ENCODE measurements at places on chromosomes 11 and 22.

DNA sequence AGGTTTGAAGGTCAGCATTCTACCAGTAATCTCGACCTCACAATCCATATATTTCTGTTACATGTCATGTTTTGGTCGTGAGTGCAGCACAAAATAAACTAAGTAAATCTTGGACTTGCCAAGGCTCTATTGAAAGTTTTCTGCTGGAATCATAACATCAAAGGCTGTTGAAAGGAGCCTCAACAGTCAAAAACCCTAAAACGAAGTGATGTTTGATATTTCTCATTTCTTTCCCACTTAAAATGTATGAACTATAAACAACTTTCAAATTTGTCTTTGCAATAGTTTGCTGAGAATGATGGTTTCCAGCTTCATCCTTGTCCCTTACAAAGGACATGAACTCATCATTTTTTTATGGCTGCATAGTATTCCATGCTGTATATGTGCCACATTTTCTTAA, 1118.5 kb downstream of the LRRC4C start:
- DNase-seq: no peak

DNA sequence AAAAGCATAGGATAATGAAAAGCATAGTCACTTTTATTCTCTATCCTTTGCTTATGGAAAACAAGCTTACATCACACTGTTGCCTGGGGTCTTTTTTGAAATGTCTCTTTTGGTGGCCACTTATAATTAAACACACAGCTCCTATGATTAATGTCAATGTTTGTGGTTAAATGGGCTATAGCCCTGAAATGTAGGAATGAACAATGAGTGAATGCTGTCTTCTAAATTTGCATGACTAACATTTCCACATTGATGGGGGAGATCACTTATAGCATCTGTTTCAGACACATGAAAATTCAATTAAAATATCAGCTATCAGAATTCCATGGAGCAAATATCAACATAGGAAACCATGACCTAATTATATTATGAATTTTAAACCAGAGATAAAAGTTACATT, 171.4 kb upstream of the FAT3 start:
- DNase-seq: no peak

DNA sequence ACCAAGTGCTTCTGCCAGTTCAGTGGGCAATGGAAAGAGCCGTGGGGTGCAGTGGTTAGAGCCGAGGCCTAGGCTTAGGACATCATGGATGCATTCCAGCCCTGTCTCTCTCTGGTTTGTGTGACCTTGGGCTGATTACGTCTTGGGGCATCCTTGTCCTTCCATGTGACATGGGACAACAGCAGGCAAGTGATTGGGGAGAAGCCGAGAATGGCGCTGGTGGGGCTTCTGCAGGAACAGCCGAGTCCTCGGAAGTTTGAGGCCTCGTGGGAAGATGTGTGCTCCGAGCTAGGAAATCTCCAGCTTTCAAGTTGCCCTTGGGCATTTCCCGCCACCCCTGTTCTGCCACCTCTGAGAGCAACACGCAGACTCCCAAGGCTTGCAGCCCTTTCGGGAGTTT, 16.6 kb downstream of the TSPAN18 start:
- DNase-seq: no peak

- no peak for DNase-seq
Observed at GRCh38 chr11:267491-267994, 10.7 kb upstream of the NLRP6 start.

DNA sequence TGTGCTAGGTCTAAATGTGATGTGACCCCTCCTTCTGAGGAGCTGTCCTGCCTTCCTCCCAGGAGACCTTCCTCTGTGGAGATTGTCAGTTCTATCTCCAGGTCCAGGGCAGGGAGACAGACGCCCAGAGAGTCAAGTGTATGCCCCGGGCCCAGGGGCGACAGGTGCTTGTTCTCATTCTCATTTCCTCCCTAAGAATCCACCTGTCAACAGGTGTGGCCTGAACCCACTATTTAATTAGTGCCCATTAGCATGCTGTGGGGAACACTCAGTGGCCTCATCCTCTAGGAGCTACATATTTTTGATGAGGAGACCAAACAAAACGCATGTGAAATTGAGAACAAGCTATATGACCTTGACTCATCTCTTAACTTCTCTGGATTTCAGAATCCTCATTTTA, 9.5 kb downstream of the PKNOX2 start:
- no peak for DNase-seq

GRCh38 chr22:50601669-50602337, 1.2 kb downstream of the MAPK8IP2 start:
- DNase-seq: no peak

GRCh38 chr11:17986711-17987220, 26.1 kb downstream of the SERGEF start:
- DNase-seq: no peak

DNA sequence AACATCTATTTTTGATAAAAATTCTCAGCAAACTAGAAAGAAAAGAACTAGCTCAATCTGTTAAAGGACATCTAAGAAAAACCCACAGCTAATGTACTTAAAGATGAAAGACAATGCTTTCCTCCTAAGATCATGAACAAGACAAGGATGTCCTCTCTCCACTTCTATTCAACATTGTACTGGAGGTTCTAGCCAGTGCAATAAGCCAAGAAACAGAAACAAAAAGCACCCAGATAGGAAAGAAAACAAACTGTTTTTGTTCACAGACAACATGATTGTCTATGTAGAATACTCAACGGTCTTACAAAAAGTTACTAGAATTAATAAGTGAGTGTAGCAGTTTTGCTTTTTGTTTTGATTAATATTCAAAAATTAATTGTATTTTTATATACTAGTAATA, 7.8 kb downstream of the CD3D start:
- DNase-seq: no peak

DNA sequence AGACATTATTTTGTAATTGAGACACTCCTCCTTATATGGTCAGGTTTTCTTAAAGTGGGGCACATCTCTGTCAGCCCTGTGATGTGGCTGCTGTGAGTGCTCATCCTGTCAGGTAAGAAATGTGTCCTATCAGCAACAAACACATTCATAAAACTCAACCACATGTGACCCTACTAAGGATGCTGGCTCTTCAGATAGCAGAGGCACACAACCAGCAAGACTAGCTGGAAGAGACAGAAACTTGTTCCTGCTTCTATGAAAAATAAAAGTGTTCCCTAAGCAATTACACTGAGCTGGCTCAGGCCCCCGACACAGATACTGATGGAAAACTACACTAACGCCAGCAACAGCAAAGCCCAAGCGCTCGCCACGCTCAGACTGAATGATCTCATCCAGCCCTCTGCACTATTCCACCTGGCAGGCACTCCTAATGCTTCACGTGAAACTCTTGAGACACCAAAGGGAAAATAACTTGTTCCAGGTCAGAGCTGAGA, 49.8 kb upstream of the CYP2D6 start:
- no peak for DNase-seq

- DNase-seq: no peak
Observed at GRCh38 chr22:39522567-39523300, 2.4 kb downstream of the ATF4 start.
